Astrocyte of the hippocampus (primary cell): ENCODE measurements at places on chromosomes 7 and 10.

- DNase-seq, result peak; percentile 67
Observed at GRCh38 chr7:108335269-108335918, 120.8 kb downstream of the NRCAM start.

DNA sequence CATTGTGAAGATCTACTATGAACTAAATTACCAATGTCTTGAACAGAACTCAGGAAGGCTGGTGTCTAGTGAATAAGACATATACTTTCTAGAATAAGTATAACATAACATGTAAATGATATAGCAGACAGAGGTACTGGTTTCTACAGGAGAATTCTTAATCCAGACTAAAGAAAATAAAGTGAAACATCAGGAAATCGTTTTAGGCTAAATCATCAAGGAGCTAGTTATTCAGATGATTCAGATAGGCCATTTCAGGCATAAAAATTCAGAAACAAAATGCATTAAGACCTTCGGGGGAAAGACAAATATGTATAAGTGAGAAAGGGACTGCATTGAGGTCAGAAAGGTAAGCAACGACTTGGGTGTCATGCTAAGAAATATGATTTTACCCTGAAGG, 170.6 kb downstream of the LRRN3 start:
- DNase-seq, result no peak

GRCh38 chr10:78371136-78371535, 337.5 kb downstream of the RPS24 start:
- DNase-seq, result peak; percentile 83

- peak; percentile 77 for DNase-seq
Observed at GRCh38 chr10:97791824-97792721, 20.3 kb upstream of the SFRP5 start.

DNA sequence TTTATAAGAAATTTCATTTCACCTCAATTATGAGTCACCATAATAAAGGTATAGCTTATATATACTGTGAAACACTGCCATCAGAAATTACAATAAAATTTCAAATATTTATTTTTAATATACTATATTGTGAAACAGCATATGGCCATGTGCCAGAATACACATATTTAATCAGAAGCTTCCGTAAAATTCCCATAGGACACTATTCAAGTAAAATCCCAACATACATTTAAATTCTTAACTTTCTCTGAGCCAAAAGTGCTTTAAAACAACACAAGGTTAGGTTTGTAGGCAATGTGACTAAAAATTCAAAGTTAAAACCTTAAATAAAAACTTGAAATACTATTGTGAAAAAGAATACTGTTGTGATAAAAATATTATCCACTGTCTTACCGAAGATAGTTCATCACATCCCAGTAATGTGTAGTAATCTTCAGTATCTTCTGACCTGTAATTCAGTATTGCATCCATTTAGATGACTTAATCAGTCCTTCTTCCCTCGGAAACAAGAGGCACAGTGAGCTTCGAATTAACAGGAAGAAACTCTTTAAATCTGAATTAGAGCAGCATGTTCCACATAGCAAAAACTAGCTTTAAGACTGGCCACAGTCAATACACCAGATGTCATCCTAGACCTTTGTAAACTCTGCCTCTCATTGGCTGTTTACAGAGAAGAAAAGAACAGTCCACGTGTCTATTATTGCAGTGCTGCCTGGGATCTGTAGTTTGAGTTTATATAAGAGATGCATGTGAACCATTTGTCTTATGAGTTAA, at the start of gene DNAJC12:
DNAJC12 (minus strand) TSS at position 648 of the 774 bp plus-strand sequence; CDS start at position 471, 177 bp downstream.
- peak; percentile 23 for DNase-seq

DNA sequence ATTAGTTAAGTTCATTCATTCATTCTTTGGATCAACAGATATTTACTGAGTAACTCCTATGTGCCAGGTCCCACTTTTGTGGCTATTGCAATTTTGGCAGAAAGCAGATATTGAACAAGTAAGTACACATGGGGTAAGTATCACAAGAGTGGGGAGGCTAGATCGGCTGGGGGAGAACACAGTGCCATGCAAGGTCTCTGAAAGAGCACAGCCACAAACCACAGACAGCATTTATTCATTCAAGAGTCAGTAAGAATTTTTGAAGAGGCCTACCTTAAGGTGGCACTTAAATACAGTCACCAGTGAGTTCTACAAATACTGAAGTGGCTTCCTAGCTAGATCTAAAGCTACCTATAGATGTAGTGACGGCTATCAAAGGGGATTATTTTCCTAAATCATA, 304.2 kb downstream of the RNLS start:
- DNase-seq, result peak; percentile 49

DNA sequence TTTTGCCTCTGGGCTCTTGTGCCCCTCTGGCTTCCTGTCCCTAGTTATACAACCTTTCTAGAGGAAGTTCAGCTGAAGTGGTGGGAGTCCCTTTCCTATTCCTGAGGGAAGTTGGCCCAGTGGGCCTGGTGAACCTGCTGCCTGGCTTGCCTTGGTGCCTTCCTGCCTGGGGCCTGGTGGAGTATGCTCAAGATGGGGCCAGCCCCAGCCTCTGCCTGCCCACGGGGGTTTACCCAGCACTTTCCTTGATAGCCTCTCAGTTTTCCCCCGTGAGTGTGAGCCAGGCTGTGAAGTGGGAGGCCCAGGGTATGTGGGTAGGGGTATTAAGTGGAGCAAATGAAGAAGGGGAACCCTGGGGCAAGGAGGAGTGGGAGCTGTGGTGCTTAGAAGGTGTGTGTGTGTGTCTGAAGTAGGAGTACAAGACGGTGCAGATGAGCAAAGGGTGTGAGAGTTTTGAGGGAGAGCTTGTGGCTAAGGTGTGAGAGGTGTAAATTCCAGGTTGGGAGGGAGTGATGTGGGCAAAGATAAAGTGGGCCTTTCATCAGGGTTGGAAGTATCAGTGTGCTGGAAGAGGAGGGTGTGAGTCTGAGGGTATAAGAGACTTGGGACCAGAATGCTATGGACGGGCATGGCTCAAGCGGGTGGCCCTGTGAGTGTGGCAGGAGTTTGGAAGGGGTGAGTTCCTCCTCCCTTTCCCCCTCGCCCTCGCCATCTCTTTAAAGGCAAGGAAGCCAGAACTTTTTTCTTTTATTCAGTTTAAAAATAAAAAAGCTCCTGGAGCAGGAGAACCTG, 10.9 kb upstream of the PAX2 start:
- DNase-seq, result no peak

DNA sequence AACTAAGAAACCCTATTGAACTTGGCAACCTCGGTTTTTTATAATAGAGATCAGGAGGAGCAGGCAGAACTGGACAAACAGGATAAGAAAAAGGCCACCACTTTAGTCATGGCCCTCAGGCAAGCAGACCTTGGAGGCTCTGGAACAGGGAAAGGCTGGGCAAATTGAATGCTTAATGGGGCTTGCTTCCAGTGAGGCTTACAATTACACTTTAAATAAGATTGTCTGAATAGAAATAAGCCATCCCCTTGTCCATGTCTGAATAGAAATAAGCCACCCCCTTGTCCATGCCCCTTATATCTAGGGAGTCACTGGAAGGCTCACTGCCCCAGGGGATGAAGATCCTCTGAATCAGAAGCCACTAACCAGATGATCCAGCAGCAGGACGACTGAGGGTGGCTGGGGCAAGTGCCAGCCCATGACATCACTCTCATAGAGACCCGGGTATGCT, 40.6 kb downstream of the AKR1B15 start:
- peak; percentile 31 for DNase-seq

DNA sequence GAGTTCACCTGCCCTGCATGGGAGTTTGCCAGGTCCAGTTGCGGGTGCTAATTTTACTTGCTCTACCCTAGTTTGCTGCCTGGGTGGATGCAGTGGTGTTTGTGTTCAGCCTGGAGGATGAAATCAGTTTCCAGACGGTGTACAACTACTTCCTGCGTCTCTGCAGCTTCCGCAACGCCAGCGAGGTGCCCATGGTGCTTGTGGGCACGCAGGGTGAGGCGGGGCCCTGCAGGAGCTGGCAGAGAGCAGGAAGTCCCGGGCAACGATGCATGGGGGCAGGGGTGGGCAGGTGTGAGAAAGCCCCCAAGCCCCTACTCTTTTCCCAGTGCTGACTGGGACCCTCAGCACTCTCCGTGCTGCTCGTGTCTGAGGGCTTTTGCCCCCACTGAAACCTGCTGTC, 31.3 kb downstream of the AGAP3 start:
- no peak for DNase-seq

- no peak for DNase-seq
Observed at GRCh38 chr7:4729266-4729665, 46.2 kb upstream of the AP5Z1 start.

DNA sequence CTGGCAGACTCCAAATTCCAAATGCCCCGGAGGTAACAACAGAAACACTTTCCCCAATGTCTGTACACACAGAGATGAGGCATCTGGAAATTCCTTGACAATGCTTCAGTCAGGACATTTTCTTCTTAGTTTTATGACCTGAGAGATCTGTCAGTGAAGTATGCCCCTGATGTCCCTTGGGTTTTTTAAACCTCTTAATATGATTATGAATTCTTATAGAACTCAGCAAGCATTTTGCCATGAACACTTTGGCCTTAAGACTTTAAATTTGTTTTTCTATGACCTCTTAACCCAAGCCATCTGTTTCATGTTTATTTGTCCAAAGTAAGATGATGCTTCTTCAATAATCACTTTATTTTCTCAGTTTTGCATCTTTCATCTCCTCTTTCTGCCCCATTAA, 1206.2 kb downstream of the GATA3 start:
- DNase-seq, result no peak

- no peak for DNase-seq
Observed at GRCh38 chr7:157267516-157267915, 69.3 kb upstream of the DNAJB6 start.
